Sigmoid colon (tissue), 7 donors: ENCODE measurements at places on chromosomes 13 and 19. TPM values are rescaled to one million over a fixed set of nuclear protein-coding genes. Genes with fewer than 3 reads are reported as not detected.

DNA sequence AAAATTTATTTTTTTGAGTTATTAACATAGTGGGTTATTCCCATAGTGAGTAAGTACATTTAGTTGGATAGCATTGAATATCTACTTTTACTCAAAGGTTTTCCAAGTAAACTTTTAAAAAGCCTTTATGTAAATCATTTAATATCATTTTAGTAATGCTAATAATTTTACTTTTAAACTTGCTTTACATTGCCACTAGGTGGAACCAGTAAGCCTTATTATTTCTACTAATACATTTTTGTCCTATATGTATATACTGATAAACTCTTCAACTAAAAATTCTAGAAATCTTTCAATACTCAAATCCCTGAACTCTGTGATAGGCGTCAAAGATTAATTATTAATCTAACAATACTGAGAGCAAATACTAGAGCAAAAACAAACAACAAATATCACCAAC is 1709.2 kb upstream of the PCDH20 start:
- no peak overlapping the region for H3K4me3 ChIP-seq
- no peak overlapping the region for H3K27ac ChIP-seq
- no peak for DNase-seq
- no peaks in the 10 kb centered on the region for H3K36me3 ChIP-seq

GRCh38 chr13:112567161-112567862 is 20.6 kb downstream of the TUBGCP3 start:
- peaks cover 18% of the 10 kb centered on the region for H3K36me3 ChIP-seq
- DNase-seq, result no peak
- no peak overlapping the region for H3K27ac ChIP-seq
- H3K4me3 ChIP-seq, result no peak overlapping the region
- no peaks in the 10 kb centered on the region for H3K4me1 ChIP-seq

DNA sequence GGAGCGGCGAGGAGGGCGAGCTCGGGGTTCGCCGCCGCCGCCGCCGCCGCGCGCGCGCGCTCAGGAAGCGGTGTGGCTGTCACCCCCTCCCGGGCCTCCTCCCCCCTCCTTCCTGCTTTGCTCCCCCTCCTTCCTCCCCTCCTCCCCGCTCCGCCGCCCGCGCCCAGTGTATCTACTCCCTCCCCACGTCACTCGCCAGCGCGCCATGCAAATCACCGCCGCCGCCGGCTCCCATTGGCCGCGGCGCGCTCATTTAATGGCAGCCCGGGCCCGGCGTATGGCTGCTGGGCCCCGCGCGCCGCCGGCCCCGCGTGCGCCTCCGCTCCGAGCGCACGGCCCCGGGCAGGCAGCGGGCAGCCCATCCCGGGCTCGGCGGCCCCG is 335 bp upstream of the SOX1 start:
- no peak for DNase-seq
- H3K36me3 ChIP-seq, result no peaks in the 10 kb centered on the region
- peak overlapping the region; percentile 33 for H3K4me3 ChIP-seq
- H3K27me3 ChIP-seq, result peaks cover 99% of the 10 kb centered on the region
- no peak overlapping the region for H3K27ac ChIP-seq

- no peaks in the 10 kb centered on the region for H3K4me1 ChIP-seq
- H3K4me3 ChIP-seq, result no peak overlapping the region
- H3K27ac ChIP-seq, result no peak overlapping the region
- H3K27me3 ChIP-seq, result no peaks in the 10 kb centered on the region
Measured at GRCh38 chr13:36685927-36686326, 12.1 kb downstream of the SERTM1 start.

- DNase-seq, result no peak
- H3K4me3 ChIP-seq, result no peak overlapping the region
- no peaks in the 10 kb centered on the region for H3K27me3 ChIP-seq
Measured at GRCh38 chr13:98549728-98550317, 27.1 kb downstream of the STK24 start.

DNA sequence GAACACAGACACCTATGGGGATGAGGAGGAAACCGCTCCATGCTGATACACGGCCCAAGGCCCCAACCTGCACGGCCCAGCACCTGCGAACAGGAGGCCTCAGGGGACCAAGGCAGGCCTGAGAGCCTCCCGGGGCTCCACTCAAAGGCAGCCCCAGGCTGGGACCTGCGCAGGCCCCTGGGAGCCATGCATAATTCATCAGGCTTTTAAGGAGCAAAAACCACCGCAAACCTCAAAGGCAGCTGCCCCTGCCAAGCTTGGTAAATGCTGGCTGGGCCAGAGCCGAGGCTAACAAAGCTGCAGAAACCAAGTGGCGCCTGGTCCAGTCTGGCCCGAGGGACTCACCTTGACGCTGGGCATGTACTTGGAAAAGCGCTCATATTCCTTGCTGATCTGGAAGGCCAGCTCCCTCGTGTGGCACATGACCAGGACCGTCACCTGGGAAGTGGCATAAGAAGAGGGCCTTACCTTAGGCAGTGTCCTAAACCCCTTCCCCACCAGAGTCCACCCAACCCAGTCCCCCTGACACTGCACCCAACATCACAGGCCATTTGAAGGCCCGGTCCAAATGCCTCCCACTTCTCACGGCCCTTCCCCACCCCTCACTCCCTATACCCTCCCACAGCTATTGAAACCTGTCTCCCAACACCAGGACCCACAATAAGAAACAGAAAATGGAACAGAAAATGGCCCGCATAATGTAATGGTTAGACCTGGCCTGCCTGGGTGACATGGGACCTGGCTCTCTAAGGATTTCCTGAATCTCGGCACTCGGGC is 7.8 kb downstream of the DDX39A start:
- H3K27ac ChIP-seq, result no peak overlapping the region
- DNase-seq, result no peak
- no peak overlapping the region for H3K4me3 ChIP-seq
- H3K36me3 ChIP-seq, result peaks cover 68% of the 10 kb centered on the region

GRCh38 chr19:7297742-7298141 is 3.5 kb upstream of the INSR start:
- H3K27me3 ChIP-seq, result no peaks in the 10 kb centered on the region
- DNase-seq, result no peak
- peaks cover 13% of the 10 kb centered on the region for H3K4me1 ChIP-seq
- no peak overlapping the region for H3K4me3 ChIP-seq

DNA sequence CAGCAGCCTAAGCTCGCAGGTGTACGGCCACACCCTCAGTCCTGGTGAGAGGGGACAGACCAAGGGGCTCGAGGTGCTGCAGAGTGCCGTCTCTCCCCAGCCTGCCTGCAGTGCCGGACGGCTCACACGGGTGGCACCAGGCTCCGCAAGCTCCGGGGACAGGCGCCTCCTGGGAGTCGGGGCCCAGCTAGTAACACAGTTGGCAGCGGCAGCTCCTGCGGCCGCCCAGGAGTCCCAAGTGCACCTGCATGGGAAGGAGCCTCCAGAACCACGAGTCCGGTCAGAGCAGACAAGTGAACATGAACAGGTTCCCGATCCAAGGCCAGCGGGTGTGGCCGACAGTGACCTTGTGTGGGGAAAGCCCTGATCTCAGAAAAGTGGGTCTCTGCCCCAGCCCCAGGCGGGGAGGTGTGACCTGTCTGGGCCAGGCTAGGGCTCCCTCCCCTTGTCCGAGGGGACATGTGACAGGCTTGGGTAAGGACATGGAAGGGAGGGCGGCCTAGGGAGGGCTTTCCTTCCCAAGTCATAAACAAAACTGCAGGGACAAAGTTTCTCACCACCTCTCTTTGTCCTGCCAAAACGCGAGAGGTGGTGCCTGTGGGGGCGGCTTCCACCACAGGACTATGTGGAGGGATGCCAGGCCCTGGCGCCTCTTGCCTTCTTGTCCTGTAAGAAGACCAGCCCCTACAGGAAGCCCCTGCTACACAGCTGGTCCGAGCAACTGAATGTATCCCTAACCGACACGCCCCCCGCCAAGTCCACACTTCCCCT is 46.5 kb downstream of the MLLT1 start:
- H3K27me3 ChIP-seq, result no peaks in the 10 kb centered on the region
- H3K4me3 ChIP-seq, result no peak overlapping the region
- H3K4me1 ChIP-seq, result peaks cover 57% of the 10 kb centered on the region
- DNase-seq, result no peak

The HIF3A gene
- 159 TPM for total RNA-seq

The KLK3 gene
- total RNA-seq, result not detected

The KLK11 gene
- not detected for total RNA-seq

The ONECUT3 gene
- total RNA-seq, result not detected

The C19orf73 gene
- total RNA-seq, result 1.8 TPM
